CD8-positive, alpha-beta memory T cell (primary cell): ENCODE measurements at places on chromosomes 2 and 18. TPM values are rescaled to one million over a fixed set of nuclear protein-coding genes. Genes with fewer than 3 reads are reported as not detected.
A peak's percentile ranks its signal among the peaks of the same experiment; 100 is the strongest.

The COL3A1 gene
- total RNA-seq: 0.09 TPM

DNA sequence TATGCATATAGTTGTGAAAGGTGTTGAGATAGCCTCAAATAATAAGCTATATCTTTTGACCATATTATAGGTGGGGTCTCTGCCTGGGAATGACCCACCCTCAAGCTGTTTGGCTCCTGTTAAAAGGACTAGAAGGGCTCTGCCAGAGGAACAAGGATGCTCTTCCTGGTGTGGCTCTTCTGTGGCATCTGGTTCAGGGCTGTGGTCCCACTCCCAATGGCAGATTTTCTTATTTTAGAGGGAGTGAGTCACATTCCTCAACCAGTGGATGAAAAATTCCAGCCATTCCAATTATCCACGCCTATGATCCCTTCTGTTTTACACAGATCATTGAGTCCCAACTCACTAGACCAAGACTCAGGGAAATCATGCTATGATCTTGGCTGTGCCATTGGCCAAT lies 119.9 kb downstream of the PARD3B start:
- no peaks in the 10 kb centered on the region for H3K4me1 ChIP-seq
- no peak overlapping the region for H3K4me3 ChIP-seq
- no peaks in the 10 kb centered on the region for H3K36me3 ChIP-seq
- no peaks in the 10 kb centered on the region for H3K27me3 ChIP-seq
- no peak overlapping the region for H3K27ac ChIP-seq

The RBM44 gene
- total RNA-seq: 0.33 TPM

The CCDC74B gene
- total RNA-seq: 0.84 TPM

- no peak overlapping the region for H3K27ac ChIP-seq
- no peaks in the 10 kb centered on the region for H3K36me3 ChIP-seq
- no peak overlapping the region for H3K4me3 ChIP-seq
- no peak for DNase-seq
- H3K4me1 ChIP-seq: no peaks in the 10 kb centered on the region
Measured at GRCh38 chr18:50696929-50697328, 122.9 kb downstream of the MRO start.

GRCh38 chr2:239101807-239102206 lies 253.9 kb downstream of the TWIST2 start:
- no peaks in the 10 kb centered on the region for H3K27me3 ChIP-seq
- H3K36me3 ChIP-seq: peaks cover 6% of the 10 kb centered on the region
- H3K4me3 ChIP-seq: no peak overlapping the region
- H3K27ac ChIP-seq: no peak overlapping the region
- no peaks in the 10 kb centered on the region for H3K4me1 ChIP-seq

DNA sequence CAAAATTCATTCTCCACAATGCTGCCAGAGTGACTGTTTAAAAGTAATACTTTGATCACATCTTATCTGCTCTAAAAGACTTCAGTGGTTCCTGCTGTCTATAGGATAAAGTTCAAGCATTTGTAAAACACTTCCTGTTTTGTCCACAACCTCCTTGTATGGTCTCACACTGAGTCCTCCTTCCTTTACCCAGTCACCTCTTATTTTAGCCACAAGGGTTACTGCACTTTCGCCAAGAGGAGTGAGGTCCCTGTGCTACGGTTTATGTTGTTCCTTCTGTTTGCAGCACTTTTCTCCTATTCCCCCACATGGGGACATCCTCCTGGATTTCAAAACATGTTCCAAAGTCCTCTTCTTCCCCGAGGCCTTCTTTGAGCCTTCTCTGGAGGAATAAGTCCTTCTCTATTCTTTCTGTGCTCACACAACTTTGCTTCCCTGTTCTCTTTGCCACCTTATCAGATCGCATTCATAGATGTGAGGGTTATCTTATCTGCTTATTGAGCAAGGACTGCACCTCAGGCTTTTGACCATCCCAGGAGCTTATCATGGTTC lies 112.2 kb upstream of the NABP1 start:
- peak overlapping the region; percentile 19 for H3K27ac ChIP-seq
- peaks cover 3% of the 10 kb centered on the region for H3K27me3 ChIP-seq
- no peak overlapping the region for H3K4me3 ChIP-seq

The NEU2 gene
- total RNA-seq: not detected

GRCh38 chr18:58247363-58247834 lies 203.4 kb downstream of the NEDD4L start:
- H3K4me1 ChIP-seq: no peaks in the 10 kb centered on the region
- no peak overlapping the region for H3K27ac ChIP-seq
- no peak for DNase-seq
- H3K4me3 ChIP-seq: no peak overlapping the region
- H3K36me3 ChIP-seq: no peaks in the 10 kb centered on the region

DNA sequence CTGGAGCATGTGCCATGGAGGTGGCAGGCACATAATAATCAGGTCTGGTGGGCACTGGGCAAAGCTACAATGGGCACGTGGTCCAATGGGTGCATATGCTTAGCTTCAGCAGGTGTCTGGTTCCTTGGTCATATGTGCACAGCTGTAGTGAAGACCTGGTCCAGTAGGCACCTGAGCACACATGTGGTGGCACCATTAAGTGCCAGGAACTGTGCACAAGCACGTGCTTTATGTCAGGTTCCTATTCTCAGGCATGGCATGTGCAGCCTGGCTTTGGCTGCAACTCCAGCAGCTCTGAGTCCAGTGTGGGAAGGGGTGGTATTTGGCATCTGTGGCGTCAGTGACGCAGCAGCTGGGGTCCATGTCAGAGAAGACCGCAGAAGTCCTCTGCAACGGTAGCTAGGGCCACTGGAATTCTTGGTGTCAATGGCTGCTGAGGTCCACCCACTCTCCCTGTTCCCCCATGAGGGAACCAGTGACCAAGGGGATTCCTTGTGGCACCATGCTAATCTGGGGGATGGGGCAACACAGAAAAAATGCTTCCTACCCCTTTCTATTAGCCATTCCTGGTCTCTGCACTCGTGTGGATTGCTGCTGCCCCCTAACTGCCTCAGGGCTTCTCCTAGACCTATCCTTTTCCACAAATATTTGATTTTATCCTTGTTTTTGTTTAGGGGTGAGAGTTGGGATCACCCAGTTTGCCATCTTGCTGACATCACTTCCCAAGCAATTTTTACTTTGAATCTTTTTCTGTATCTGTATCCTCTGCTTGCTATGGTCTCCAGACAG lies 262.9 kb upstream of the MAP2 start:
- no peak overlapping the region for H3K27ac ChIP-seq
- no peak for DNase-seq
- H3K4me1 ChIP-seq: no peaks in the 10 kb centered on the region

The CCBE1 gene
- not detected for total RNA-seq

The CLIP4 gene
- total RNA-seq: 22.3 TPM

The TXNDC2 gene
- total RNA-seq: not detected

The TCF4 gene
- 0.18 TPM for total RNA-seq

DNA sequence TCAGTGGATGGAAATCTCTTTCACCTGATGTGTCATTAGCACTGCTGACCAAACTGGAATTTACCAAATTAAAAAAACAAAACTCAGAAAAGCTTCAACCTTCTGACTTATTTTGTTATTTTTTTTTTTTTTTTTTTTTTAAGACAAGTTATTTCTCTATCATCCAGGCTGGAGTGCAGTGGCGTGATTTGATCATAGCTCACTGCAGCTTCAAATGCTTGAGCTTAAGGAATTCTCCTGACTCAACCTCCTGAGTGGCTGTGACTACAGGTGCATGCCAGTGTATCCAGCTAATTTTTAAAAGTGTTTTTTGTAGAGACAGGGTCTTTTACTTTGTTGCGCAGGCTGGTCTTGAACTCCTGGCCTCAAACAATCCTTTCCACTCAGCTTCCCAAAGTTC lies 155.6 kb downstream of the LRRTM1 start:
- H3K36me3 ChIP-seq: no peaks in the 10 kb centered on the region
- no peak for DNase-seq
- no peaks in the 10 kb centered on the region for H3K27me3 ChIP-seq
- H3K4me1 ChIP-seq: no peaks in the 10 kb centered on the region
- H3K4me3 ChIP-seq: no peak overlapping the region

- H3K27ac ChIP-seq: no peak overlapping the region
- H3K36me3 ChIP-seq: no peaks in the 10 kb centered on the region
- DNase-seq: no peak
Measured at GRCh38 chr2:118059919-118060478, 28.3 kb upstream of the INSIG2 start.

The TPO gene
- total RNA-seq: not detected

GRCh38 chr2:73021371-73022010 lies 50.0 kb downstream of the SFXN5 start:
- no peaks in the 10 kb centered on the region for H3K36me3 ChIP-seq
- no peak overlapping the region for H3K27ac ChIP-seq
- H3K4me3 ChIP-seq: no peak overlapping the region

DNA sequence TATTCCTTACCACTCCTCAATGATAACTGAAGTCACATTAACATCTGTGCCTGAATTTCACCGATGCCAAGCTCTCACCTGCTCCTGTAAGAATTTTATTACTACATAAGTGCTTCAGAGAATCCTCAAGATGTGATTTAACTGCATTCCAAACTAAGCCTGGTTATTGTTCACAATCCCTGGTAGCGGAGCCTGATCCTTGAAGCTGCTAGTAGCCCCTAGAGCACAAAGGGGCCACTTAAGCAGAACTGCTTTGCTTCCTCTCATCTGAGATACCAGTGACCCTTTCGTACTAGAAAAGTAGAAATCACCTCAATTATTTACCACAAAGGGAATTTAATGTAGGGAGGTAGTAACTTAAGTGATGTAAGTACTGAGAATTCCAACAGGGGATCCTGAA lies 529.6 kb downstream of the CPS1 start:
- H3K36me3 ChIP-seq: no peaks in the 10 kb centered on the region
- no peak overlapping the region for H3K27ac ChIP-seq
- H3K4me1 ChIP-seq: no peaks in the 10 kb centered on the region
- no peak for DNase-seq

GRCh38 chr2:173990970-173991819 lies 26.0 kb upstream of the SP3 start:
- no peaks in the 10 kb centered on the region for H3K36me3 ChIP-seq
- H3K4me1 ChIP-seq: no peaks in the 10 kb centered on the region
- H3K27ac ChIP-seq: no peak overlapping the region

The GKN1 gene
- not detected for total RNA-seq

DNA sequence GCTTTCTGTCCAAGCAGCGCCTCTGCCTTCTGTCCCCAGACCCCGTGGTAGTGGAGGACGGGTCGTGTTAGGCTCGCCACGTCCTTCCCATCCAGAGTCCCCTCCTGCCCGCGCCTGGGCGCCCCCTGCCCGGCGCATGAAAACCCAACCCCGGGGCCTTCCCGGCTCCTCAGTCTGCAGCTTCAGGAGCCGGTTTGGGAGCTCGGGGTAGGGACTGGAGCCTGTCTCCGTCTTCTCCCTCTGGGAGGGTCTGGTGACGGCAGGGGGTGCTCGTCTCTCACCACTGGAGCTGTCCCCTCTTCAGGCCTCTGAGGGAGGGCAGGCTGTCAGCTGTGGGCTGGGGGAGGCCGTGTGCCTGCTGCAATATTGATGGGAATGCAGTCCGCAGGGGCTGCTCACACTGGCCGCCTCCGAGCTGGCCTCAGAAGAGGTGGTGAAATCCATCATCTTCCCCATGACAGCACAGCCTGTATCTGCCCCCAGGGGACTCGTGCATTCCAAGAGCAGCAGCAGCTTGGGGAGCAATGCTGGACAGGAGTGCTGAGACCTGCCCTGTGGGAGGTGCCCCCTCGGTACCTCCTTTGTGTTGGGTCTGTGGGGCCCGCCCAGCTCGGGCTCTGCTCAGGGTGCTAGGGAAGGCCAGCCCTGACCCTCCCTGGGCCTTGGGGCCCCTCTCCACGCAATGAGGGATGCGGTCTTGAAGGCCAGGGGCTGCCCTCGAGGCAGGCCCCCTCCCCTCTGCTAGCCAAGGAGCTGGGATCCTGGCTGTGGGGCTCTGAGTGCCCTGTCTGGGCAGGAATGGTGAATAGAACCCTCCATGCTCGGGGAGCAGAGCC lies 17.8 kb upstream of the KLHL30 start:
- no peaks in the 10 kb centered on the region for H3K27me3 ChIP-seq
- no peak overlapping the region for H3K27ac ChIP-seq
- no peak overlapping the region for H3K4me3 ChIP-seq
- no peak for DNase-seq
- no peaks in the 10 kb centered on the region for H3K4me1 ChIP-seq
- no peaks in the 10 kb centered on the region for H3K36me3 ChIP-seq

DNA sequence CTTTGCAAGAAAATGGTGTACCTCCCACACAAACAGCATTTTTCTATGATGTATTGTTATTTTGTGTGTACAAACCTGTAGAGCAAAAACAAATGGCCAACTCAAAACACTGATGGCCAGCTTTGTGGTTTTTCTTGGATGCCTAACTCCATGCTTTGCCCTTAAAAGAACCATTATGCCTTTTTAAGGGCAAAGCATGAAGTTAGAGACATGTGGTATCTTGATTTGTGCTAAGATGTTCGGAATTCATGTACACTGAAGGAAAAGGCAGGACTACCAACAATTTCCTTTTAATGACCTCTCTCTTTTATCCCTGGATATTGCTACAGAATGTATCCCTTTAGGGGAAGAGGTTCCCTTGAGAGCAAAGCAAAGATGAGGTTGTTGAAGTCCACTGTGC lies 273.6 kb downstream of the SCG2 start:
- H3K27ac ChIP-seq: no peak overlapping the region
- no peak overlapping the region for H3K4me3 ChIP-seq
- H3K27me3 ChIP-seq: no peaks in the 10 kb centered on the region
- H3K4me1 ChIP-seq: no peaks in the 10 kb centered on the region

GRCh38 chr2:116132833-116133232 lies 1681.7 kb upstream of the DDX18 start:
- no peak for DNase-seq
- no peaks in the 10 kb centered on the region for H3K36me3 ChIP-seq
- H3K27ac ChIP-seq: no peak overlapping the region
- H3K4me3 ChIP-seq: no peak overlapping the region
- H3K27me3 ChIP-seq: no peaks in the 10 kb centered on the region

DNA sequence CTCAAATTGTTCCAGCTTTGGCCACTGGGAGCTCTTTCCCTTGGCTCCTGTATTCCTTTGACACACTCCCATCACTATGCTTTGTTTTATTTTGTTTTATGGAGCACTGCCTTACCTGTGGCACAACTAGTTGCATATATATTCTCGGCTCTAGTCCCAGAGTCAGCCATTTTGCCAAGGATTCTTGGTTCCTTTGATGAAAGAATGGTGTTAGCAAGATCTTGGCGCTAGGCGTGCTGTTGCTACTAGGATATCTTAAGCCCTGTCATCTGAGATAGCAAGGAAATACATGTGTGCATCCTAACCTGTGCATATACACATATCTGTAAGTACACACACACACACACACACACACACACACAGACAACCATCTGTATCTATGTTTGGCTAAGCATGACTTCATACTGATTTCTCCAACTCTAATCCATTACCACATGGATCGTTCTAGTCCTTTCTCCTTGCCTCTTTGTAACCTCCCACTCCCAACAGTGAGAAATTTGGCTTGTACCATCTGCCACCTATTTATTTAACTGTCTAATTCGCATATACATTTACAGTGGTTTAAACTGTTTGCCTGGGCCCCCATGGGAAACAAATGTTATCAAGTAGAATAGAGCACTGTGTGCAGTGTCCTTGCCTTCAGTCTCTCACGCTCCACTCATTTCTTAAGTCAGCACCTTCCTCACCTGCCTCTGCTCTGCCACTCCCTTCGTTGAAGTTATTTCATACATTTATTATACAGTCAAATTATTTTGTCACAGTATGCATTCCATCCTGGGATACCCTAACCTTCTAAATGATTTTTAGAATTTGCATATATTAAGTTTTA lies 137.5 kb upstream of the MAP3K20 start:
- no peak overlapping the region for H3K4me3 ChIP-seq
- H3K27ac ChIP-seq: no peak overlapping the region
- H3K27me3 ChIP-seq: no peaks in the 10 kb centered on the region
